ENCODE measurements at places on chromosomes 11 and 22. TPM values are rescaled to one million over a fixed set of nuclear protein-coding genes. Genes with fewer than 3 reads are reported as not detected.

FHIP1B gene
- 7.0 TPM for total RNA-seq

LUZP2 gene
- 2.0 TPM for total RNA-seq

ZNF214 gene
- total RNA-seq, result 1.4 TPM

RFPL2 gene
- total RNA-seq, result not detected

CD3D gene
- not detected for total RNA-seq

NDUFS8 gene
- total RNA-seq, result 290 TPM

LGALS12 gene
- total RNA-seq, result not detected

MRGPRE gene
- total RNA-seq, result not detected

NRXN2 gene
- 0.12 TPM for total RNA-seq

RFPL3 gene
- not detected for total RNA-seq

RPLP2 gene
- total RNA-seq, result 714 TPM

SYT7 gene
- 0.22 TPM for total RNA-seq

ALX4 gene
- total RNA-seq, result 9.9 TPM

RBMXL2 gene
- total RNA-seq, result not detected

RFPL1 gene
- total RNA-seq, result not detected

SLC22A12 gene
- total RNA-seq, result not detected

CARS1 gene
- total RNA-seq, result 36.9 TPM

MMP12 gene
- 4.0 TPM for total RNA-seq

CASP5 gene
- total RNA-seq, result not detected

TIGD3 gene
- total RNA-seq, result 1.7 TPM

USH1C gene
- not detected for total RNA-seq

MAP6 gene
- 0.32 TPM for total RNA-seq

JHY gene
- total RNA-seq, result 6.8 TPM

ACRV1 gene
- total RNA-seq, result not detected

TYR gene
- not detected for total RNA-seq

CECR2 gene
- total RNA-seq, result not detected

OR5P2 gene
- total RNA-seq, result not detected

CDC45 gene
- 32.2 TPM for total RNA-seq

IRF7 gene
- total RNA-seq, result not detected

OR8D4 gene
- total RNA-seq, result not detected

CEP57 gene
- 60.5 TPM for total RNA-seq

SCGB2A2 gene
- not detected for total RNA-seq

DCHS1 gene
- total RNA-seq, result 8.8 TPM

GPHA2 gene
- total RNA-seq, result not detected

BTBD18 gene
- not detected for total RNA-seq

MMP8 gene
- total RNA-seq, result not detected

LRRC10B gene
- total RNA-seq, result 0.64 TPM

PAX6 gene
- total RNA-seq, result 36.2 TPM

GRAMD1B gene
- total RNA-seq, result 41.5 TPM

TMEM86A gene
- total RNA-seq, result 1.1 TPM

OR51A2 gene
- not detected for total RNA-seq

SMTNL1 gene
- not detected for total RNA-seq

ALG8 gene
- 95.5 TPM for total RNA-seq

TMEM184B gene
- total RNA-seq, result 51.0 TPM

SYCE3 gene
- not detected for total RNA-seq

PLEKHA7 gene
- 15.5 TPM for total RNA-seq

SPON1 gene
- total RNA-seq, result 0.05 TPM

OPCML gene
- total RNA-seq, result 0.02 TPM

MYBPC3 gene
- not detected for total RNA-seq

KDELR3 gene
- total RNA-seq, result 83.7 TPM

HTR3A gene
- not detected for total RNA-seq

CDON gene
- total RNA-seq, result 8.1 TPM

DCDC1 gene
- 0.66 TPM for total RNA-seq

SMIM35 gene
- total RNA-seq, result not detected

BRSK2 gene
- total RNA-seq, result not detected

TBX1 gene
- total RNA-seq, result 0.10 TPM

TTC12 gene
- 6.7 TPM for total RNA-seq

DDX25 gene
- not detected for total RNA-seq

IGLL1 gene
- not detected for total RNA-seq
